ENCODE measurements at places on chromosomes 12 and 14.
A peak's percentile ranks its signal among the peaks of the same experiment; 100 is the strongest.

GRCh38 chr14:75433631-75434071 is 5.8 kb downstream of the JDP2 start:
- no peak for DNase-seq

DNA sequence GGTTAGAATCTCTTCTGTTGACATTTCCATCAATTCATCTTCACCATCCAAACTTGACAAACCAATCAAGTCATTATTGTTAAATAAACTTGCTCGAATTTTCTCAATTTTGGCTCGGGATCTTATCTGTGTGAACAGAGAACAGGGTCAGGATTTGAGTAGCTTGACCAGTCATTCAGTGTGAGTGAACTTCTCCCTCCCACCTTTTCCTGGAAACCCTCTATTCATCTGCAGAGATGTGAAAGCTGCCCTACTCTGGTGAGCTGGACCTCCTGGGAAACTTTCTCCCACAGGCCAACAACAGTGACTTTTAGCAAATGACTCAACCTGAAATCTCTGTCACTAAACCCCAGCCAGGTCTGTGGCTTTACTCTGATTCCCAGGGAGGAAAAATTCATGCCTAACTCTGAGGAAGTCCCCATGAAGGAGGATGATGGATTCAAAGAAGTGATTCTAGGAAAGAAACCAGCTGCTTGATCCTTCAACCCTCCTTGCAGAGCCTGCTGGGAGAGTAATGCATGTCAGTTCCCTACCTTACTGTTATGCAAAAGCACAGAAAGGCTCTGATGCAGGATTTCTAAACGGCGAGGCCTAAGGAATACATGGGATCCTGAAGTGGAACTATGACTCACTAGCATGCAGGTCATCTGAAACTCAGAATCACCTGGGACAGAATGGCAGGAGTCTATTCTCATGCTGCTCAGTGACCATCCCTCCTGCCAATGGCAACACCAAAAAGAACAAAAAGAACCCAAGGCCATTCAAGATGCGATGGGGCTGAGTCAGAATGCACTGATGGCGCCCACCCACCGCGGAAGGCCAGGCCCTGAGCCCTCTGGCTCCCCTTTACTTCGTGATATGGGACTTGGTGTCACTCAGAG is 58.0 kb downstream of the TRAFD1 start:
- no peak for DNase-seq

- no peak for DNase-seq
These were observed 12.3 kb downstream of the MAP3K12 start for GRCh38 chr12:53486736-53487487.

DNA sequence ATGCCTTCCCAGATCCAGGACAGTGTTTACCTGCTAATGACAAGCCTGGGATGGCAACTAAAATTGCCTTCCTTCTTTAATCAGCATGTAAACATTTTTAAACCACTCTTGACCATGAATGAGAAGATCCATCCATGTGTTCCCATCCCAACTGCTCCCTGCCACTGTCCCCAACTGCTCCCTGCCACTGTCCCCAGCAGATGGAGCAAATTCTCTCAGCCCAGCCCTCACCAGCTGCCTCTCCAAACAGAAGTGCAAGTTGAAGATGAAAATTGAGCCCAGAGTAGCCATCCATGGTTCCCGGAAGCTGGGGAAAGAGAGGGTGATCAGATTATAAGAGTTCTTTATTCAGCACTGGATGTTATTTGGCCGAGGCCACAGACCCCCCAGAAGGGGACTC is 133.1 kb downstream of the SLC15A4 start:
- no peak for DNase-seq

DNA sequence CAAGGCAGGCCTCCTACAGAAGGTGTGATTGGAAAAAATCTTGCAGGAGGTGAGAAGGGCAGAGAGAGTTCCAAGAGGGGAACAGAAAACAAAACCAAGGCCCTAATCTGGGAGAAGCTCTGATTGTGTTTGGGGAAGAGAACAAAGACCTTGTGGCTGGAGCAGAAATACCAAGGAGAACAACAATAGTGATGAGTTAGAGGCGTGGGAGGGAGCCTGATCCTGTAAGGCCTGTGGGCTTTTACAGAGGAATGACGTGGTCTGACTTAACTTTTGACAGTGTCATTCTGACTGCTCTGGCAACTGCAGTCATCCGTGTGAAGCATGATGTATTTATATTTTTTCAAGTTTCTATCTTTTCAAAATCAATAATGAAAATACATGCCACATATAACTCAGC is 200.6 kb downstream of the ANO4 start:
- DNase-seq: no peak

DNA sequence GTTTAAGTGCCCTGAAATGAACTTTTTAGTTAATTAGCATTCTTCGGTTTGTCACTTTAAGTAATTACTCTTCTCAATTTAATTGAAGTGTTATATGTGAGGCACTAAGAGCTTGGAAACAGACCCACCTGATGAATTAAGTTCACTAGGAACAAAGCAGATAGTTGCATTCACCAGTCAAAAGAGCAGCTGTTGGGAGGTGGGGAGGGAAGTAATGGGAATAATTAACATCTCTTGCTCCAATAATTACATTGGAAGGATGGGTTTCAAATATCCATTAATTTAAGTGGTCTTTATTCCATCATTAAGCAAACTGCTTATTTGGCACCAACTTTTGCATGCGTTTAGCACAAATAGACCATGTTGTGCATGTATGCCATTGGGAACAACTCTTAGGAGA is 667.2 kb downstream of the GALC start:
- no peak for DNase-seq

- DNase-seq: no peak
These were observed 132.8 kb downstream of the RMST start for GRCh38 chr12:97595426-97595831.

DNA sequence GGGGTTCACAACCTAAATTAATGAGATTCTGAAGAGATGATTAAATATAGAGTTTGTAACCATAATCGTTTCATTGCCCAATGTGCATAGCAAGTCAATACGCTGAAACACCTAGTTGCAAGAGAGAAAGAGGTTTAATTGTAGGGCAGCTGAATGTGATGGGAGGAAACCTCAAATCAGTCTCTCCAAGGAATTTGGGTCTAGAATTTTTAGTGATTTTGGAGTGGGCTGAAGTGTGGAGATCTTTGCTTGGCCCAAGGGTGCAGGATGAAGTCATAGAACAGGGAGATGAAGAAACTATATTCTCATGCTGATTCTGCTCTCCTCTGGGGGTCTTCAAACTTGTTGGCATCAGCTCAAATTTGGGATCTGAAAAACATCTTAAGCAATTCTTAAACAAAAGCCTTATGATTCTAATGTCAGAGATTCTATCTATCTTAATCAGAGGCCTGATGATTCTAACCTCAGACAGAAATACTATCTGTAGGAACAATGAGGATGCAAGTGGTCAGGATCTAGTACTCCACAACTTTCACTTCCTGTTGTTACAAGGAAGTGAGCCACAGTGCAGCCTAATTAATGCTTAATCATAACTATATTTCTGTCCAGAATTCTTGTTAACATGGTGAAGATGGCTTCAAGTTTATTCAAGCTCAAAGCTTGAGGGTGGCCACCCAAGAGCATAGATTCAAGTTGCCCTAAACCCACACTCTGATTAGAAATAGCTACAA is 80.2 kb upstream of the FUT8 start:
- DNase-seq: no peak

GRCh38 chr14:38056270-38056669 is 151.4 kb upstream of the SSTR1 start:
- DNase-seq: no peak

GRCh38 chr12:96401076-96401871 is 1.0 kb upstream of the CDK17 start:
- DNase-seq: no peak

- DNase-seq: no peak
These were observed 118.0 kb upstream of the TMEM260 start for GRCh38 chr14:56461276-56462275.

DNA sequence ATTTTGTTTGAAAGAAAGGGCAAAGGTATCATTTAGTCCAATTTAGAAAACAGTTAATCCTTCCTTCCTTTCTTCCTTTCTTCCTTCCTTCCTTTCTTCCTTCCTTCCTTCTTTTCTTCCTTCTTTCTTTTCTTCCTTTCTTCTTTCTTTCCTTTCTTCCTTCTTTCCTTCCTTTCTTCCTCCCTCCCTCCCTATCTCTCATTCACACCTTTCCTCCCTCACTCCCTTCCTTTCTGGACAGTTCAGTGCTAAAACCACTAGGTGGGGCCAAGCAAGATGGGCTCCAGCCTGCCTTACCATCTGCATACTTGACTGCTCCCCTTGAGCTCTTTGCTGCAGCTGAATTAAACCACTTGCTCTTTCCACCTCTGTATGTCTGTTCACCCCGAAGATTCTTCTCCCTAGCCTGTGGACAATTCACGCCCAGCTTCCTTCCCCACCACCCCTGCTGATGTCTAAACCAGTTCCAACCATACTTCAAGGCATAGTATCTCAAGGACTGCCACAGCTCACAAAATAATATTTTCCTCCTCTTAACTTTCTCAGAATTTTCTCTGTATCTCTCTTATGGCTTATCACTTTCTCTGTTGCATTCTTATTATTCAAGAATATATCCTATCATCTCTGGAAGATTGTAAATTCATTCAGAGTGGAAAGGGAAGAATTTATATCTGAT is 78.0 kb downstream of the DBX2 start:
- peak; percentile 6 for DNase-seq

- no peak for DNase-seq
These were observed 8.7 kb upstream of the TCL1A start for GRCh38 chr14:95722525-95723190.

- DNase-seq: no peak
These were observed 328.1 kb downstream of the ATP23 start for GRCh38 chr12:58269476-58269875.

DNA sequence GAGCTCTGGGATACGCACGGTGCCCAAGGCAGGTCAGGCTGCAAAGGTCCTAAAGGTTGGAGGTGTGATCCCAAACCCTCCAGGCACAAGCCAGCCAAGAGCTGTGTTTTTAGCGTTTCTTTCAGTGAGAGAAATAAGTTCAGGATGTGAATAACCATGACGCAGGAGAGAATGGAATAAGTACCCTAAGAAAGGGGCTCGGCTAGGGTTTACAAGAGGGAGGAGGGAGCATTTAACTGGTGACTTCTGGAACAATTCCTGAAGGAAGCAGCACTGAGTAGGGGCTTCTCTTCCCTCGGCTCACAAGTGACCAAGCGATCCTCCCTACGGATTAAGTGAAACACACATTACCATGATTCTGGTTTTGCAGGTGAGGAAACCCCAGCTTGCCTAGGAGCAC is 29.4 kb downstream of the SSH1 start:
- DNase-seq: no peak

GRCh38 chr12:75751769-75752471 is 240.5 kb upstream of the KRR1 start:
- DNase-seq: no peak

DNA sequence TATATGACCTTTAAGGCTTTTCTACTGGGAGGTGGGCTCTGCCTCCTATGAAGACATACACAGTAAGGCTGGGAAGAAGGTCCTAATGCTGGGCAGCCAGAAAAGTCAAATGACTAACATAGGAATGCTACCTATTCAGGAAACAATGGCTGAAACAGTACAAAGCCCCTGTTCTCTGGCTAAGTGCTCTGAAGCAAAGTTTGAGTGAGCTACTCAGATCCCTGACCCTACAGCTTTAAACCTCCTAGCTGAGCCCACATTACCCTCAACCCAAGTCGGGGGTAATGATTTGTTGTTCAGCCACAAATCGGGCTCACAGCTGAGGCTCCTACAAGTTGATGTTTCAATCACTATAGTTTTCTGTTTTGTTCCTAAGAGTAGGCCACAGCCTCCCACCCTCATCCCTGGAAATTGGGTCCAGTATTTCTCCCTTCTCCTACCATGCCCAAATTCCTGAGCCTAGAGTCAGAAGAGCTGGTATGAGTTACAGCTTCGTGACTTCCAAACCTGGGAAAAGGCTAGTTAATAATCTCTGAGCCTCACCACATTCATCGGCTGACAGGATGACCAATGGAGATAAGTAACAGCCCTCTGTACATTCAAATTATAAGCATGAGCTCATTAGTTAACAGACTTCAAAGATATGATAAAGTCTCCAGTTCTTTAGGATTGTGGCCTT is 46.5 kb downstream of the BTBD7 start:
- DNase-seq: no peak

GRCh38 chr14:23445773-23446172 is 10.3 kb upstream of the MYH7 start:
- no peak for DNase-seq

All from hindlimb muscle (tissue), 1 donor.